Fibroblast of gingiva (primary cell): ENCODE measurements at places on chromosomes 16 and 17.

GRCh38 chr17:67390646-67391361 lies 13.7 kb downstream of the PITPNC1 start:
- peak; percentile 89 for DNase-seq

DNA sequence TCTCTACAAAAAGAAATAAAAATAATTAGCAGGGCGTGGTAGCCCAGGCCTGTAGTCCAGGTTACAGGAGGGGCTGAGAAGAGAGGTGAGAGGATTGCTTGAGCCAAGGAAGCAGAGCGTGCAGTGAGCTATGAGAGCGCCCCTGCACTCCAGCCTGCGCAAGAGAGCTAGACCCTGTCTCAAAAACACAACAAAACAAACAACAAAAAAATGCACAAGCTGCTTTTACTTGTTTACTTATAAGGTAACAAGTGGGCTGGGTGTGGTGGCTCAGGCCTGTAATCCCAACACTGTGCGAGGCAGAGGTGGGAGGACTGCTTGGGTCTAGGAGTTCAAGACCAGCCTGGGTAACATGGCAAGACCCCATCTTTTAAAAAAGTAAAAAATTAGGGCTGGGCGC lies 1.7 kb downstream of the CYTH1 start:
- DNase-seq: no peak

DNA sequence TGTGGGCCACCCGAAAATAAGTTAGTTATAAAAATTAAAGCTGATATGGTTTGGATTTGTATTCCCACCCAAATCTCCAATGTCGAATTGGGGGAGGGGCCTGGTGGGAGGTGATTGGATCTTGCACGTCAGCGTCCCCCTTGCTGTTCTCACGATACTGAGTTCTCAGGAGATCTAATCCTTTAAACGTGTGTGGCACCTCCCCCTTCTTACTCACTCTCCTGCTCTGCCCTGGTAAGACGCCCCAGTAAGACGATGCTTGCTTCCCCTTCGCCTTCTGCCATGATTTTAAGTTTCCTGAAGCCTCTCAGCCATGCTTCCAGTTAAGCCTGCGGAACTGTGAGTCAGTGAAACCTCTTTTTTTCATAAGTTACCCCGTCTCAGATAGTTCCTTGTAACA lies 35.4 kb downstream of the SYCE1L start:
- no peak for DNase-seq

DNA sequence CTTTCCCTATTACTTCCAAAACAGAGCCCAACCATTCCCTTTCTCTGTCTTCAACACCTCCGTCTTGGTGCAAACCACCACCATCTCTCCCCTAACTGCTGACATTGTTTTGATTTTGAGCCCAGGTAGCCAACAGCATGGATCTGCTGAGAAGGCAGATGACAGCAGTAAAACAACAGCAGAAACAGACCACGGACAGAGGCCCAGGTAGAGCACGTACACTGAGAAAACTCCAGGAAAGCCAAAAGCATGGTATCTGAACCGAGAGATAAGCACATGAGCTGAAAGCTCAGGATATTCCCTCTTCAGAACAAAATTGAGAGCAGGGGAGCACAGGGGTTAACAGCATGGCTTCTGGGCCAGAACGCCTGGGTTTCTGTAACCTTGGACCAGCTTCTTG lies 18.9 kb upstream of the MAP3K14 start:
- DNase-seq: no peak

DNA sequence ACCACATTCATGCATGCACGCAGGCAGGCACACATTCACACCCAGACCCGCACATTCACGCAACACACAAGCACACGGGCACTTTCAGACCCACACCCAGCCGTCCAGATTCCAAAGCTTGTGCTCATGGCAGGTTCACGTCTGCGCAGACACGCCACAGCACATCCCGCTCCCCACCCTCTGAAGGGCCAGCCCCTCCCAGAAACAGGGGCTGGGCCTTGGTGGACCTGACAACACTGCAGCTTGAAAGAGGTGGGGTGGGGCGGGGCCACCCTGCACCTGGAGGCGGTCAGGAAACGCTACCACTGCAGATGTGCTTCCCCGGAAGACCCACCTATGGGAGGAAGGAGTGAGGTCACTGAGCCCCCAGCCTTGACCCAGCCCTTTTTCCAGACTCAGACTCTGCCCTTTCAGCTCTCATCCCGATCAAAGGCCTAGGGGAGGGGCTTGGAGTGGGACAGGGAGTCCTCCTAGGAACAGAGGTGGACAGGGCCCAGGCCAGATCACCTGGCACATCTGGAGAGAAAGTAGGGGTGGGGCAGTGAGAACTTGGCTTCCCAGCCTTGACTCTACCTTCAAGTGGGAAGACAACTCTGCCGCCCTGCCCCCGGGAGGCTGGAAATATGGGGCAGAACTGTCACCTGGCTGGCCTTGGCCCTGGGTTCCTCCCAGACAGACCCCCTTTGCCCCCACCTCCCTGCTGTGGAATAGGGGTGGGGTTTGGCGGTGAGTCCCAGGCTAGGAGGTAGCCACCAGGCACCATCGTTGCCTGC lies 11.0 kb downstream of the P3H4 start:
- DNase-seq: peak; percentile 39

GRCh38 chr16:86010680-86011141 lies 111.7 kb downstream of the IRF8 start:
- no peak for DNase-seq

- no peak for DNase-seq
Measured at GRCh38 chr16:12009462-12009861, 32.9 kb downstream of the SNX29 start.

GRCh38 chr17:81934850-81935708 lies 2.0 kb downstream of the PYCR1 start:
- no peak for DNase-seq

- peak; percentile 48 for DNase-seq
Measured at GRCh38 chr17:61475726-61476125, 23.5 kb downstream of the TBX4 start.

- no peak for DNase-seq
Measured at GRCh38 chr17:75181608-75182318, 996 bp downstream of the SUMO2 start.

GRCh38 chr17:40303708-40304551 lies 5.0 kb upstream of the RARA start:
- peak; percentile 74 for DNase-seq

DNA sequence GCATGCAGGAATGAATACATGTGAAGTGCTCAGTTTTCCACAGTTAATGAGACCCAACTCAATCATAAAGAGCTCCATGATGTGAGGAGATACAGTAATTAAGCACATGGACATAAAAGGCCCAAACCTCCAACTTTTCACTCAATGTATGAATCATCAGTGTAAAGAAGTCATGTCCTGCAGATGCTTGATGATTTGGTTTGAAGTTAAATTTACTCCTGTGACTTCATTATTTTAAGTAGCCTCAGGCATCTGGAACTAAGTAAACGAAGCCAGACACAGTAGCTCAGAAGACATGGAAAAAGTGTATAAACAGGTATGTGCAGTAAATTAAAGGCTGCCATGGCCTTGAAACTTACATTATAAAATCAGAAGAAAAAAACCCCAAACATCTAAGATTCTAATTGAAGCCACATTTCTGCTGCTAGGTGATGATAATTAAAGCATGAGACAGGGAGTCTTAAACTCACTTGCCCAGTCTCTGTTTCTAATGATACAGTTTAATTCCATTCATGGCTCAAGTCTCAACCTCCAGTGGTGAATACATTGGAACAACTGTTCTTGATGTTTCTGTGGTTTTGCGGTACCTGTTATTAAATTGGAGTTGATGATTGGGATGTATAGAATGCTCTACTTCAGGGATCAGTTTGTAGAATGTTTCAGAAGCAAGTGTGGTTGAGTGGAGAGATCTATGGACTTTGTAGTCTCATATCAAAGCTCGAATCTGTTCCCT lies 28.9 kb upstream of the CCL2 start:
- DNase-seq: no peak

DNA sequence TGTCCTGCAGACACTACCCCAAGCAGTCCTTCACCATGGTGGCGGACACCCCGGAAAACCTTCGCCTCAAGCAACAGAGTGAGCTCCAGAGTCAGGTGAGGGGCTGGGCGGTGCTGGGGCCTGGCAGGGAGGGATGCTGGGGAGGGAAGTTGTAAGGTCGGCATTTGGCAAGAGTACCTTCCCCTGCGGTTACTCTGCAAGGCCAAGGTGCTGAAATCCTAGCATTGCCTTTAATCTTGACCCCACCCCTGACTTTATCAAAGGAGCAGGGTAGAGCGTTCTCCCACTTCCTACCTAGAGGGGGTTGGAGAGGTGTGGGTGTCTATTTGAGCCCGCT lies 20.5 kb downstream of the LASP1 start:
- no peak for DNase-seq

GRCh38 chr17:45784293-45784740 lies at the start of gene CRHR1:
Gene CRHR1 (plus strand): TSS chr17:45784320. CDS start chr17:45784545, 225 bp downstream.
- no peak for DNase-seq
